ENCODE measurements at places on chromosomes 5 and 9. TPM values are rescaled to one million over a fixed set of nuclear protein-coding genes. Genes with fewer than 3 reads are reported as not detected.

The NEUROG1 gene
- total RNA-seq = not detected

The SH3RF2 gene
- total RNA-seq = 0.28 TPM

The SLC46A2 gene
- 0.64 TPM for total RNA-seq

The ADAM19 gene
- total RNA-seq = 4.7 TPM

The ZNF454 gene
- not detected for total RNA-seq

Data from natural killer cell (primary cell).